Endodermal cell (in vitro differentiated cells): ENCODE measurements at places on chromosomes 1 and 21.

- DNase-seq, result no peak
Measured at GRCh38 chr1:159352436-159352835, 50.3 kb downstream of the FCER1A start.

GRCh38 chr1:41239988-41240610 lies 2.0 kb downstream of the SCMH1 start:
- no peak for DNase-seq

- DNase-seq, result no peak
Measured at GRCh38 chr1:85692730-85693314, 15.4 kb downstream of the ZNHIT6 start.

DNA sequence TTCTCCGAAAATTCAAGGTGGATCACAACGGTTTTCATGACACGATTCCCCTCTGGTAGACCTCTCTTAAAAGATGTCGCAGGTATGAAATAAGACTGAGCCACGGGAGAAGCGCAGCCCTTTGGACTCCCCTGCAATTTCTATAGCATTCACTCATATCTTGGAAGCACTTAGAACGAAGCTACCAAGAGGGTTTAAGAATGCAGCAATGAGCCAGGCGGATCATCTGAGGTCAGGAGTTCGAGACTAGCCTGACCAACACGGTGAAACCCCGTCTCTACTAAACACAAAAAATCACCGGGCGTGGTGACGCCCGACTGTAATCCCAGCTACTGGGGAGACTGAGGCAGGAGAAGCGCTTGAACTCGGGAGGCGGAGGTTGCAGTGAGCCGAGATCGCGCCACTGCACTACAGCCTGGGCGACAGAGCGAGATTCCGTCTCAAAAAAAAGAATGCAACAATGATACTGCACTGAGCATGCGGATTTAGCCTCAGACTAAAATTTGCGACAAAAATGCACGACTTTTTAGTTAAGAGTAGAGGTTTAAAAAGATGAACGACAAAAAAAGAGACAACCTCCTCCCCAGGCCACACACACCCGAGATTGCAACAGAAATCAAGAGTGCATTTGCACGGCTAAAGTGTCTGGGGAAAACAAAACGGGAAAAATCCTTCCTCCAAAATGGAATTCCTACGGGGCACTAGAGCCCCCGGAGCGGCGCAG lies 743 bp downstream of the TOMM20 start:
- no peak for DNase-seq

DNA sequence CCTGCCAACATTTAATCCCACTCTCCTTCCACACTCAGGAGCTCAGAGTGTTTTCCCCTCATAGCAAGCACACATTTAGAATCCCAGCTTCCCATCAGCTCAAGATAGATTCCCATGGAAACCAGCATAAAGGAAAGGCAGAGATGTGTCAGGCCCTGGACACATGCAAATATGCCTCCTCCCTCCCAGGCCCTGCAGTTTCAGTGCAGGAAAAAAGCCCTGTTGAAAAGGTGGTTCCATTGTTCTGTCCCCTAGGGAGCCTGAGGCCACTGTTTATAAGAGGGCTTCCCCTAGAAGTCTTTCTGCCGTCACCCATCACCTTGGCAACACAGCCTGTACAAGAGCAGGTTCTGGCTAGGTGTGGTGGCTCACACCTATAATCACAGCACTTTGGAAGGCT lies 3.6 kb downstream of the CACNA1S start:
- peak; percentile 69 for DNase-seq

DNA sequence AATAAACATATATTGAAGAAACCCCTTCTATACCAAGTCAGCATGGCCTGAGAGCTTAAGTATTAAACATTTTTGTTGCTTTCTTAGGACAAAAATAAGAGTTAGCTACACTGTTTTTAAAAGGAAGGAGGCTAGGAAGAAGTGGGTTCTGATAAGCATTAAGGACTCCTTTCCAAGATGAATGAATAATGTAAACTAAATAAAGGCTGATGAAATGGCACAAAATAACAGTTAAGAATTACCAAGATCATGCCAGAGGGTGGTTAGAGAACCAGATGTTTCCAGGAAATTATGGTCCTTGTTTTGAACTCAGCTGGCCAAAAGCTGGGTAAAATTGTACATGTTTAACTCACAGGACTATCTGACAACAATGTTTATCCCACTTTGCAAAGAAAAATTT lies 114.1 kb upstream of the ETS2 start:
- DNase-seq, result no peak

DNA sequence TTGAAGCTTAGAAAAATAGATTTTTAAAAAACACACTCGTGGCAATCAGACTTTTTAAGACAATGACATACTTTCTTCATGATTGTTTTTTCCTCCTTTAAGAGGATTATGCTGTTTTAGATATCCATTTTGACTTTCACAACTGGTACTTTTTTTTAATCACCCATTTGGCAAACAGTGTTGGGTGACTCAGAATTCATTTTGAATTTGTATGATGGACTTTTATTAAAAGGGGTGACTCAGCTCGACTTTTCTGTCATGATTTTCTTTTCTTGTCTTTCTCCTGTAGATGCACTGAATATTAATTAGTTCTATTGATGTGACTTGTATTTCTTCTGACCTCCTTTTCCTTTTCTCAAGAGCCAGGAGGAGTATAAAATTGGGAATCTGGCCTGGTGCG lies 44.7 kb downstream of the FMN2 start:
- DNase-seq, result no peak

GRCh38 chr1:99643021-99643779 lies 2.7 kb upstream of the PALMD start:
- no peak for DNase-seq

DNA sequence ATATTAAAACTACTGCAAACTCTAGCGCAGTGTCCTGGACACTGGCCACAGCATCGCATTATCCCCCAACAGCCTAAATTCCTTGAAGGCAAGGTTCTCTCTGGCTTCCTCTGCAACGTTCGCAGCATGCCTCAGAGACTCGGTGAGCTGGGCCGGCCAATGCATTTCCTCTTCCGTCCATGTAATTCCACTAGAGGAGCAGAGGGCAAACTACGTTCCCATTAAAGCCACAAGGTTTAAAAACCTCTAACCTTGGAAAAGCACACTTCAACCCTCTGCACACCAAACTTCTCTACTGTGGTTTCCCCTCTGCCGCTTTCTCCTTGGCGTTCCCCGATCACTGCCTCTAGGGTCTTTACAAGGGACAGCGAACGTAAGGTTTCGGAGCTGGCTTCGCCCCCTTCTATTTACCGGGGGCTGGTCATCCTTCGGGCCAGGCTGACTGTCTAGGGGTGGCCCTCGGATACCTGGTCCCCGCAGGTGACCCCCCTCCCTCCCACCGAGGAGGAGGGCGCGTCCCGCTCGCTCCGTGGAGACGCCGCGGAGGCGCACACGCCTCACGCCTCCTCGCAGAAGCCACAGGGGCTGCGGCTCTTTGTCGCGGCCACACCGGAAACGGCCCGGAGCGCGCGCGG lies 456 bp upstream of the SMYD2 start:
- peak; percentile 83 for DNase-seq

GRCh38 chr1:183612407-183612806 lies 22.1 kb upstream of the NCF2 start:
- DNase-seq, result no peak

- no peak for DNase-seq
Measured at GRCh38 chr1:59107516-59107915, 189.4 kb upstream of the FGGY start.

DNA sequence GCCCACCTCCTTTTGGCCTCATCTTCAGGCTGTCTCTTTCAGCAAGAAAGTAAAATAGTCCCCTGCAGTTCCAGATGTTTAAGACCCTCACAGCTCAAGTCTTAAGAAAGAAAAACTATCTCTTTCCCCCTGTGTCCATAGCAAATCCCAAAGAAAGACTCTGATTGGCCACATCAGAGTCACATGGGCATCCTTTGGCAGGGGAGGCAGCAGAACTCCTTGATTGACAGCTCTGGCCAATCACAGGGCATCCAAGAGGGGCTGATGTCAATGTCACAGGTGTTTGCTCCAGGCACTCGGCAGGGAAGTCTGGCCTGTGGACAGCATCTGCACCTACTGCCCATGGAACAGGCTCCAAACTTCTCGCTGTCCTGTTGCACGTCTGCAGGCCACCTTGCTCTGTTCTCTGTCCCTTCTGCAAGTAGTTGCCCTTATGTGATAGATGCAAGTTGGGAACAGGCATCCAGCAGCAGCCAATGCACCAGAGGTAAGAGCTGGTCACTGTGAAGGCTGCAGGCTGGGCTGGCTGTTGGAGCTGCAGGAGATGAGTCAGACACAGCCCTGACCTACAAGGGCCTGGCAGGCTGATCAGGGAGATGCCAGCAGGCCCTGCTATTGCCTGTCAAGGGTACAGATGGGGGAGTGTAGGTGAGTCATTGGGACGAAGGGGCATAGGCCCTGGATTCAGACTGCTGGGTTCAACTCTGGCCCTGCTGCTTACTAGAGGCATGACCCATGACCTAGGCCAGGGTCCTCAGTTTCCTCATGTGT lies 96.8 kb upstream of the TMEM51 start:
- no peak for DNase-seq

GRCh38 chr1:117250061-117250606 lies 39.4 kb upstream of the VTCN1 start:
- DNase-seq, result no peak

DNA sequence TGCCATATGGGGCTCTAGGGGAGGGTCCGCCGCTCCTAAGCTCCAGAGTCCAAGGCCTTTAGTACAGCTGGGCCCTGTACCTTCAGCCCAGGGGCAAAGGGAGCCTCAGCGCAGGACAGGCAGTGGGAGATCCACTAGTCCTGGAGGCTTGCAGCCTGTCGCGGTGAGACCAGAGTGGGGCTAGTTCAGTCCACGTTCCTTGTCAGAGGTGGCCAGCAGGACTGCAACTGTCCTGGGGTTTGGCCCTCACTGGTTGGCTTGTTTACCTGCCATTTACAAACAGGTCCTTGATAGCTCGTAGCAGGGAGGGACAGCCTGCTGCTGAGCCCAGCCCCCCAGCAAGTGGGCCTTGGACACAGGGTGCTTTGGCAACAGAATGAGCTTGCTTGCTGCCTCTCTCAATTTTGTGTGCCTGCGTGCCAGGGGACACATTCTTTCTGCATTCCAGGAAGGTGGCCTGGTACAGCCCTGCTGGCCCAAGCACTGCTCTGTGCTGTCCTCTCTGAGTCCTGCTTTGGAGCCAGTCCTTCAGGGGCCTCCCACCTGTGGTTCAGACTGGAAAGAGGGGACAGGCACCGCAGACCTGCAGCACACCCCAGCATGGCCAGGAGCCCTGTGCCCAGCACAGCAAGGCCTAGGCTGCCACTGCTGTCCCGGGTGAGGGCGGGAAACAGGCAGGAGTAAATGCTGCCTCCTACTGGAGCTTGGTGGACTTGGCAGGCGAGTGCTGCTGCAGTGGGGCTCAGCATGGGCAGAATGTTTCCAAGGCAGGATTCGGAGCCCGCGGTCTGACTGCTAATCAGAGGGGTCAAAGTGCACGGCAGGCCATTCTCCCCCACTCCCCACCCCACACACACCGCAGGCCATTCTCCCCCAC lies 15.2 kb downstream of the H6PD start:
- peak; percentile 96 for DNase-seq

DNA sequence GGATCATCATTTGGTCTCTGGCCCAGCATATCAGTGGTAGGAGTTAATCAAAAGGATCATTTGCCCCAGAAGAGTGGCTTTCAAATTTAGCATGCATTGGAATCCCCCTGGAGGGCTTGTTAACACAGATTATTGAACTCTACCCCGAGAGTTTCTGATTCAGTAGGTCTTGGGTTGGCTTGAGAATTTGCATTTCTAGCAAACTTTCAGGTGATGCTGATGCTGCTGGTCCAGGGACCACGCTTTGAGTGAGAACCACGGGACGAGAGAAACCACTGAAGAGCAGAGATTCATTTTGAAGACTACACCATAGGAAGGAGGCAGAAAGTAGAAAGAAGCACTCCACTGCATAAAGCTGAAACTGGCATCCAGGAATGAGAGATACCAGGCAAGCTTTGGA lies 81.3 kb upstream of the DUSP10 start:
- DNase-seq, result no peak

- DNase-seq, result no peak
Measured at GRCh38 chr1:180160357-180160756, 5.7 kb downstream of the QSOX1 start.

- DNase-seq, result no peak
Measured at GRCh38 chr1:219330001-219330400, 156.3 kb downstream of the LYPLAL1 start.

GRCh38 chr1:155009221-155009711 lies 6.7 kb downstream of the ZBTB7B start:
- DNase-seq, result no peak

DNA sequence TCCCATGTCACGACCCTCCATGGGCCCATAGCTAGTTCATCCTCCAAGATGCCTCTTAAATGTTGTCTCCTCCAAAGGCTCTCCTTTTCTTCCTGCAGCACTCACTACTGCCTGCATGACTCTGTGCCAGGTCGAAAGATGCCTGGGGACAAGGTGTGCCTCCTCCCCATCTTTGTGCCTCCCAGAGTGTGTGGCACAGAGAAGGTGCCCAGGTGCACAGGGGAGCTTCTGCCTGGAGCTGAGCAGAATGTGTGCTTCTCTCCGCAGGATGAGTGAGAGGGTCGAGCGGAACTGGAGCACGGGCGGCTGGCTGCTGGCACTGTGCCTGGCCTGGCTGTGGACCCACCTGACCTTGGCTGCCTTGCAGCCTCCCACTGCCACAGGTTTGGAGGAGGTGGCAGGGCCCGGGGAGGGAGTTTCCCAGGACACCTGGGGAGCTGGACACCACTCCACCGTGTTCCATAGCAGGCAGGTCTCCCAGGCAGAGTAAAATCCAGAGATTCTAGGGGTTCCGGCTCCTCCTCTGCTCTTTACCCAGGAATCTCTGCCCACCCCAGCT lies 6.9 kb upstream of the PPM1J start:
- DNase-seq, result peak; percentile 51

GRCh38 chr21:20026543-20026942 lies 971.7 kb upstream of the NCAM2 start:
- DNase-seq, result no peak

DNA sequence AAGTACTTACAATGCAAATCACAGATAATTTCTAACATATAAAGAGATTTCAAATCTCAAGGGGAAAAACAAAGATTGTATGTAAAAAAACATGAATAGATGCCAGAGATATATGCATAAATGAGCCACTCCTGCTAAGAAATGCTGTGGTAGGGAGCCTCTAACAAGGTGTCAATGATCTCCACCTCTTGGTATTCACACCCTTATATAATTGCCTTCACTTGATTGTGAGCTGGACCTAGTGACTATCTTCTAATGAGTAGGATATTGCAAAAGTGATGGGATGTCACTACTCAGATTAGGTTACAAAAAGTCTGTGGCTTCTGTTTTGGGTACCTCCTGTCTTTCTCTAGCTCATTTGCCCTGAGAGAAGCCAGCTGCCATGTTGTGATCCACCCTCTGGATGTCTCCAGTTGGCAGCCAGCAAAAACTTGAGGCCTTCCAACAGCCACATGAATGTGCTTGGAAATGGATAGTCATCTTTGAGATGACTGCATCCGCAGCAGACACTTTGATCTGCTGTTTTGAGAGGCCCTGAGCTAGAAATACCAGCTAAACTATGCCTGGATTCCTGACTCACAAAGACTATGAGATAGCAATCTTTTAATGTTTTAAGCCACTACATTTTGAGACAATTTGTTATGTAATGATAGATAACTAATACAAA lies 196.1 kb upstream of the FGGY start:
- no peak for DNase-seq
